ENCODE measurements at places on chromosomes 5 and 9.

DNA sequence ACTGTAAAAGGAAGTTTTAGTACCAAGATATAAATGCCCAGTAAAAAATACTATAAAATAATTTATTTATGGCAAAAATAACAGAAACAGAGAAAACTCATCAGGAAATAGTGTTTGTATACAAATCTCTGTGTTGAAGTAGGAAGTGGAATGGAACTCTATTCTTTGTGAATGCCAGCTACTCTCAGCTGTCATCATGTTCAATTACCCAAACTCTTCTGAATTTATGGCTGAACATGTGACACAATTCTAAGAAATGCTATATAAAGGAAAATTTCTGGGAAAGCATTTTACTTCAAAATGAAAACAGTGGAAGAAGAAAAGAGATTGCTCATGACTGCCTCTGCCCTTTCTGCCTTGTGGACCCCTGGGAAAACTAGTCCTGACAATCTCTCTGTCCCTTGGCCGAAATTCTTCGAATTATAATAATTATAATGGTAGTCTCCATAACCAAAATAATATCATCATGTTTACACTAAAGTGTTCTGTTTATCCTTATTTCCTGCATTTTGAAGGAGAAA lies 522.3 kb upstream of the ST8SIA4 start:
- DNase-seq, result no peak

- no peak for DNase-seq
These were observed 33.5 kb upstream of the STXBP1 start for GRCh38 chr9:127578627-127578951.

GRCh38 chr5:115788440-115788839 lies 28.0 kb downstream of the CDO1 start:
- DNase-seq, result no peak

- no peak for DNase-seq
These were observed 398 bp downstream of the RAPGEF6 start for GRCh38 chr5:131634666-131634995.

GRCh38 chr9:74493512-74493911 lies 3.6 kb upstream of the RORB start:
- no peak for DNase-seq

Measured in right lobe of liver (tissue), 6 donors.